Neural progenitor cell (in vitro differentiated cells): ENCODE measurements at places on chromosomes 11 and 22. TPM values are rescaled to one million over a fixed set of nuclear protein-coding genes. Genes with fewer than 3 reads are reported as not detected.

DNA sequence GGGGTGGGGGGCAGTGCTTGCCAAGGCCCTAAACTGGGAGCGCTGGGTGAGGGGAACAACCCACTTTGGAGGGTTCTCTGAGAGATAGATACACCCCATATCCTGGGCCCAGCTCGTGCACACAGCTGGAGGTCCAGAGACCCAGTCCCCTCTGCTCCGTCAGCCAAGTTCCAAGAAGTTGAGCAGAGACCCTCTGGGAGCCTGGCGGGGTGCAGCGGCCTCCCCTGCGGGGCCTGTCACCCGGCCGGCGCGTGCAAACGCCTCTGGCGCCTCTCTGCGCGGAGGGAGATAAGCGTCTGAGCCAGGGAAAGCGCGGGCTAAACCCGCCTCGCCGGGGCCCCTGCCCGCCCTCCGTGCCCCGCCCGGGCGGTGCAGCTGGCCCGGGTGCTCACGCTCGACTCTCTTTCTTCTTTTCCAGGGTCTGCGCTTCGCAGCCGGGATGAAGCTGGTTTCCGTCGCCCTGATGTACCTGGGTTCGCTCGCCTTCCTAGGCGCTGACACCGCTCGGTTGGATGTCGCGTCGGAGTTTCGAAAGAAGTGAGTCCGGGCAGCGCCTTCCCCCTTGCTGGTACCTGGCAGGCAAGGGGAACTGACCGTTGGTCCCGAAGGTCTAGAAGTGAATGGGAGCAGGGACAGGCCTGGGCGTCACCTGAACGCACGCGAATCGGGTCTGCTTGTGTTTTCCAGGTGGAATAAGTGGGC lies 540 bp downstream of the ADM start:
- peak; percentile 74 for DNase-seq
- no peak overlapping the region for H3K27ac ChIP-seq
- H3K4me1 ChIP-seq = peaks cover 38% of the 10 kb centered on the region
- peak overlapping the region; percentile 52 for H3K4me3 ChIP-seq
- no peaks in the 10 kb centered on the region for H3K36me3 ChIP-seq

DNA sequence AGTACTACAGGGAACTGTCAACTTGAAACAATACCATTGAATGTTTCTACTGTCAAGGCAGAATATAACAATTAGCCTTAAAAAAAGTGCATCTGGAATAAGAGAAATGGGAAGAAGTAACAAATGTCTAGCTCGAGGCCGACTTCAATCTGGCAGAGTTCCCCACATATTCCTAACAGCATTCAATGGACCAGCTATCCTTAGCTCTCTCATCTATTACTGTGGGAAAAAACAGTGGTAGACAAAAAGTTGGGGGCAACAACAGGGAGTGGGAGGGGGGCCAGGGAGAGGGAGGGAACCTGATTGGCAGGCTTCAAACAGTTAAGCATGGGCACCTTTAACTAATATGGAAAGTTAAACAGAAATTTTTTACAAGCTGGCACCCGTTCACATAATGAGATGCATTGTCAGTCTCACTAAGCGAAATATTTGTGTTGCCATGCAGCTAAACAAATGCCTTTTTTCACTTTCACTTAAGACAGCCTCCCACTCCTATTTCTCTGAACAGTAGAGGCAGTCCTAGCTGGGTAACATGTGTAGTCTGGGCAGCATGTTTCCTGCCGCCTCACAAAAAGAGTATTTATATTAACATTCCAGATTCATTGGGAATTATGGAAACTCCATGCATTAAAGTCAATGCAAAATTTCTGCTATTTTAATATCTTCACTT lies 62.2 kb upstream of the SOX6 start:
- no peak for DNase-seq
- H3K4me1 ChIP-seq = no peaks in the 10 kb centered on the region
- H3K4me3 ChIP-seq = no peak overlapping the region

DNA sequence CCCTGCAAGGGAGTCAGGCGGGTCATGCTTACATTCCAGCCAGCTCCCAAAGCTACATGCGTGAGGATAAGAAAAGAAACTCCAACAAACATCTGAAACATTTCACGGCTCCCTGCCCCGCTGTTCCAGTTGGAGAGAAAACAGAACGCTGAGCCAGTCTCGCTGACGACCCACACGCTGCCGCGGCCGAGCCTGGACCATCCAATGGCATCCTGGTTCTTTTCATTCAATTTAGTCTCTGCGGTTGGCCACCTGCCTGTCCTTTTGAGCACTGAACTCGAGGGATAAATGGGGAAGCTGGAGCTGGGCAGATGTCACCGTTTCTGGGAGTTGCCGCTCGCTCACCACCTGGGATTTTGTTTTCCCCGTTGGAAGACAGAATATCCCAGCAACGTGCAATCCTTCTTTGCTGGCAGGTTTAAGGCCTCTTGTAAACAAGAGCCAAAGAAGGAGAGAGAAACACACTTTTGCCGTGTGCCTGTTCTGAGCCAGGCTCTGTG lies 45.3 kb upstream of the SHISAL1 start:
- peaks cover 17% of the 10 kb centered on the region for H3K4me1 ChIP-seq
- no peak overlapping the region for H3K27ac ChIP-seq
- no peaks in the 10 kb centered on the region for H3K27me3 ChIP-seq
- H3K4me3 ChIP-seq = no peak overlapping the region

GRCh38 chr11:21119411-21119810 lies 450.0 kb downstream of the NELL1 start:
- H3K4me3 ChIP-seq = no peak overlapping the region
- no peak overlapping the region for H3K27ac ChIP-seq
- peaks cover 9% of the 10 kb centered on the region for H3K4me1 ChIP-seq
- DNase-seq = no peak

DNA sequence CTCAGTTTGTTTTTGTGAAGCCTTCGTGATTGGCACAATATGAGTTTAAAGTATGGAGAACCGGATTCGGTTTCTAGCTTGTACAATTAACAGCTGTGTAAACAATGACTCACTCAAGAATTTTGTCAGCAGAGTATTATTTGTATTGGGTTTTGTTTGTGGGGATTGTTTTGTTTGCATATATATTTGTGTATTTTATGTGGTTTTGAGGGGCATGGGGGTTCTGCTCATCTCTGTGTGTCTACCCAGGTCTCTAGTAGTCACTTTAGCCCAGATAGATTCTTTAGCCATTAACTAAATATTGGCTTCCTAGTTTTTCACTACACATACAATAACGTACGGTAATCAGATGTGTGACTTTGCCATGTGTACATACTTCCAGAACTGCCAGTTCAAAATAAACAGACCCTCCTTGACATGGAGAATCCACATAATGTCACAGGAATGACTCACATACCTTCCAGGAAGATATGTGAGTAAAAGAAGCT lies 7.5 kb upstream of the MS4A7 start:
- H3K27me3 ChIP-seq = no peaks in the 10 kb centered on the region
- H3K4me1 ChIP-seq = no peaks in the 10 kb centered on the region
- no peaks in the 10 kb centered on the region for H3K36me3 ChIP-seq
- H3K4me3 ChIP-seq = no peak overlapping the region
- no peak overlapping the region for H3K27ac ChIP-seq

GRCh38 chr11:81332276-81332675 lies 1401.4 kb downstream of the FAM181B start:
- DNase-seq = no peak
- H3K27ac ChIP-seq = no peak overlapping the region

DNA sequence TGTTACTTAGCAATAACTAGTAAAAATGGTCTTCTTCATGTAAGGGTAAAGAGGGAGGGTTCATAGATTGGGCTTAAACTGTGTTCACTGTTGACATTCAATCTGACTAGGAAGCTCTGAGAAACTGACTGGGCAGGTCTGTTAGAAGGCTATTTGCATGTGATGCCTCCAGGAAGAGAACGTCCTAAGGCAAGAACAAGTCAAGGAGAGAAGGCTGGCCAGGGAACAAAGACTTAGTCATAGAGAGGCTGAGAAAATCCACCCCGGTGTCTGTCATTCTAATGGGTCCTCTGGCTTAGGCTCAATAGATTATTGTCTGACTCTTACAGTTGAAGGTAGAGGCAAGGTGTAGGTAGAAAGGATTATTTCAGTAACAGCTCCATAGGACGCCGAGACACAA lies 50.3 kb upstream of the CD44 start:
- DNase-seq = no peak
- no peak overlapping the region for H3K4me3 ChIP-seq
- no peaks in the 10 kb centered on the region for H3K36me3 ChIP-seq
- H3K4me1 ChIP-seq = peaks cover 9% of the 10 kb centered on the region

DNA sequence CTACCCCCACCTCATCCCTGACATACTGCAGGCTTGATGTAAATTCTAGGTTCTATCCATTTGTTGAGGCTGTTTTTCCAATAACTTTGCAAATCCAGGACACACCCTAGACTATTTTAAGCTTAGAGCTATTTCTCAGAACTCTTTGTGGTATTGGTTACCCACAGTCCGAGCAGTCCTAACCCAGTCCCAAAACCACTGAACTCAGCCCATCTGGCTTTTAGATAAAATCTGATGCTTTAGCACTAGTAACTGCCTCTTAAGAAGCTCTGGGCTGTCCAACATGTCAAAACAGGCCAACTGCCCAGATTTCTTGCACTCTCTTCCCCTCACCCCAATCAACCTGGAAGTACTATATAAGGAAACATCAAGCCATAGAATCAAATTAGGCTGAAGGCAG lies 344.4 kb upstream of the CADM1 start:
- no peak overlapping the region for H3K27ac ChIP-seq
- H3K4me3 ChIP-seq = no peak overlapping the region
- DNase-seq = no peak
- peaks cover 14% of the 10 kb centered on the region for H3K4me1 ChIP-seq
- no peaks in the 10 kb centered on the region for H3K27me3 ChIP-seq

GRCh38 chr11:6705905-6706535 lies 22.9 kb upstream of the MRPL17 start:
- H3K4me1 ChIP-seq = peaks cover 7% of the 10 kb centered on the region
- DNase-seq = peak; percentile 73
- no peaks in the 10 kb centered on the region for H3K27me3 ChIP-seq

GRCh38 chr22:38017272-38017920 lies 33.0 kb upstream of the SOX10 start:
- peak overlapping the region; percentile 70 for H3K27ac ChIP-seq
- H3K27me3 ChIP-seq = no peaks in the 10 kb centered on the region

GRCh38 chr11:9741260-9741659 lies 77.4 kb downstream of the SWAP70 start:
- H3K4me3 ChIP-seq = no peak overlapping the region
- no peak for DNase-seq
- no peak overlapping the region for H3K27ac ChIP-seq

DNA sequence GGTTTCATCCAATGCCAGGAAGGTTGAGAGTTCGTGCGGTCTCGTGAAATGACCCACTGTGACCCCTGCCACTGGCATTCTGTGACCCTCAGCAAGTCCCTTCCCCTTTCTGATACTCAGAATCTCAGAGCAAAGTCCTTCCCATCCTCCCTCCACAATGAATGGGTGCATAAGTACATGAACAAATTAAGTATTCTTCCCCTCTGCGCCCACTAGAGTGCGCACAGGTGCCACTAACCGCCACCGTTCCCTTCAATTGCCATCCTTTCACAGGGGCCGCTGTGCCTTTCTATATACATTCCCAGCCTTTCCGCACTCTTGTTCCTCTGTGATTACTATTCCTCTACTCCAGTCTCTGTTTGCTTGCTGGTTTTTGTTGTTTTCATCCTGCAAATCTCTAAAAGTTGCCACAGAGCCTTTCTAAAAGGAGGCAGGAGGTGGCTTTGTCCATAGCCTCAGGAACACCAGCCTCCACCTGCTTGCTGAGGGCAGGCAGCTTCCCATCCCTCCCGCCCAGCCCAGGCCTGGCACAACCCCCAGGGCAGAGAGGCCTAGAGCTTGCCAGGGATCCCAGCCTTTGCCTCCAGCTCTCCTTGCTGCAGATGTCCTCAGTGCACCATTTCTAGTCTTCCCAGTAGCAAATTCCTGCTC lies 6.7 kb upstream of the AP1B1 start:
- H3K36me3 ChIP-seq = no peaks in the 10 kb centered on the region
- H3K4me3 ChIP-seq = no peak overlapping the region
- DNase-seq = peak; percentile 89
- H3K27me3 ChIP-seq = no peaks in the 10 kb centered on the region

GRCh38 chr11:125903711-125904659 lies at the start of gene DDX25:
Gene DDX25 (plus strand): TSS chr11:125904508. CDS start chr11:125904518, 10 bp downstream.
- H3K36me3 ChIP-seq = no peaks in the 10 kb centered on the region
- peak; percentile 85 for DNase-seq
- peaks cover 32% of the 10 kb centered on the region for H3K27me3 ChIP-seq
- peaks cover 5% of the 10 kb centered on the region for H3K4me1 ChIP-seq
- no peak within 1 kb of the TSS for H3K27ac ChIP-seq

DNA sequence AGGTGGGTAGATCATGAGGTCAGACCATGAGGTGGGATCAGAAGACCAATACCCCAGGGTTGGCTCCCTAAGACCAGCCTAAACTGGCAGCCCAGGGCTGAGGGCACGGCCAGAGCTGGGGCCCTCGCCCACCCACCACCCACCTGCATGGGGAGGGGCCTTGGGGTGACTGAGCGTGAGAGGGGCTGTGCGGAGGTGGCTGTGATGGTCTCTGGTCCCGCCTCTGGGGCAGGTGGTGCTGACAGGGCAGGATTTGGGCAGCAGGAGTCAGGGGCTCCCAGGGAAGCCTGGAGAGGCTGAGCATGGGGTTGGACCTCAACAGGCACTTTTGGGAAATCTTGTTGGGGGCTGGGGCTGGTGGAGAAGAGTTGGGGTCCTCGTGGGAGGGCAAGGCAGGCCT lies 39.8 kb upstream of the MUC5AC start:
- H3K4me3 ChIP-seq = no peak overlapping the region
- no peak for DNase-seq

DNA sequence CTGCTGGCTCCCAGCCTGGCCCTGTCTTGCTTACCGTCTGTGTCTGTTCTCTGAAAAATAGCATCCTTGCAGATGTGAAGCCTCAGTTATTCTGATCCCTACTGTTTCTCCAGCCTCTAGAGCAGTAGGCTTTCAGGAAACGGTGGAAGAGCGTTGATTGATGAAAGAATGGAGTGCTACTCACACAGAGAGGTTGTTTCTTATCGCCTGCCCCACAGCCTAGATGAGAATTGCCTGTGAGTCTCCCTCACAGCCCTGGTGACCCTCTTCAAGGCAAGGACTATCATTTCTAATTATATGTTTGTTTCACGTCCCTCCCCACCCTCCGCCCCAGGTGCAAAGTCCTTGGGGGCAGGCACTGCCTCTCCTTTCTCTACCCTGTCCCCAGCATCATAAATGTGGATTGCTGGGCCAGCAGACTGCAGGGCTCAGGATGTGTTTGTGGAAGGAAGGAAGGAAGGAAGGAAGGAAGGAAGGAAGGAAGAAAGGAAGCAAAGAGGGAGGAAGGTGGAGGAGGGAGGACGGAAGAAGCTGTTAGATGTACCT lies 575.3 kb upstream of the B3GAT1 start:
- H3K4me3 ChIP-seq = no peak overlapping the region
- no peaks in the 10 kb centered on the region for H3K36me3 ChIP-seq
- no peak for DNase-seq
- H3K27me3 ChIP-seq = no peaks in the 10 kb centered on the region
- H3K4me1 ChIP-seq = peaks cover under 1% of the 10 kb centered on the region

The PTPN5 gene
- 8.5 and 15.8 TPM in 2 replicates for total RNA-seq

The MRGPRF gene
- total RNA-seq = 0.56 and 3.5 TPM in 2 replicates

The HPS4 gene
- total RNA-seq = 65.3 and 95.5 TPM in 2 replicates
